ENCODE measurements at places on chromosomes 5 and 9.

GRCh38 chr9:113675475-113675941 is 200.6 kb upstream of the ZNF618 start:
- DNase-seq: no peak

GRCh38 chr5:24773261-24773660 is 128.5 kb upstream of the CDH10 start:
- no peak for DNase-seq

DNA sequence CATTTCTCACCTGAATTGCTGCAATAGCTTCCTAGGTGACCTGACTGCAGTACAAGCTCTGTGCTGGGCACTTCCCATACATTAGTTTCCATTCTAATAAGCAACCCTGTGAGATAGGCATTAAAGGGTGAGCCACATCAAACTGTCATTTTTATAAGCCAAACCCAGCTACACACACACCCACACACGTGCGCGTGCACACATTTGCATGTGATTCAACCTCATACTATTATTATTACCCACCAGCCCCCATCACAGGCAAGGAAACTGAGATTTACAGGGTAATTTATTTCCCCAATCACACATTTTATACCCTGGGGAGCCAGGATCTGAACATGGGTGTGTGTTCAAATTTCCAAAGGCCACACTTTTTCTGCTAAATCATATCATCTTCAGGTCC is 93.6 kb downstream of the TTLL11 start:
- no peak for DNase-seq

DNA sequence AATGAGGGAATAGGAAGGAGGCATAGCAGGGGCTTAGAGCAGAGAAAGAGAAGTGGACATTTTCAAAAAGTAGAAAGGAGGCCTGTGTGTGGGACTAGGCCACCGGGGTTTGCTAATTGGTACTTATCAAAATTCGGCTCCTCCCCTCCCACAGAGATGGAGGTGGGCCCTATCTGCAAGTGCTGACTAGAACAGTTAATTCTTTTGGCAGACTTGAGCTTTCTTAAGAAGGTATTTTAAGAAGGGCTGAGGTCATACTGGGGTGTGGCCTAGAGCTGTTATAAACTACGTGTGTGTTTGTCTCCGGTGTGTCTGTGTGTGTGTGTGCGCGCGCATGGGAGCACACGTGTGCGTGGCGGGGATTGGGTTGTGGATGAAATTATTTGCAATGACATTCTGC is 1086.5 kb downstream of the EFNA5 start:
- no peak for DNase-seq

DNA sequence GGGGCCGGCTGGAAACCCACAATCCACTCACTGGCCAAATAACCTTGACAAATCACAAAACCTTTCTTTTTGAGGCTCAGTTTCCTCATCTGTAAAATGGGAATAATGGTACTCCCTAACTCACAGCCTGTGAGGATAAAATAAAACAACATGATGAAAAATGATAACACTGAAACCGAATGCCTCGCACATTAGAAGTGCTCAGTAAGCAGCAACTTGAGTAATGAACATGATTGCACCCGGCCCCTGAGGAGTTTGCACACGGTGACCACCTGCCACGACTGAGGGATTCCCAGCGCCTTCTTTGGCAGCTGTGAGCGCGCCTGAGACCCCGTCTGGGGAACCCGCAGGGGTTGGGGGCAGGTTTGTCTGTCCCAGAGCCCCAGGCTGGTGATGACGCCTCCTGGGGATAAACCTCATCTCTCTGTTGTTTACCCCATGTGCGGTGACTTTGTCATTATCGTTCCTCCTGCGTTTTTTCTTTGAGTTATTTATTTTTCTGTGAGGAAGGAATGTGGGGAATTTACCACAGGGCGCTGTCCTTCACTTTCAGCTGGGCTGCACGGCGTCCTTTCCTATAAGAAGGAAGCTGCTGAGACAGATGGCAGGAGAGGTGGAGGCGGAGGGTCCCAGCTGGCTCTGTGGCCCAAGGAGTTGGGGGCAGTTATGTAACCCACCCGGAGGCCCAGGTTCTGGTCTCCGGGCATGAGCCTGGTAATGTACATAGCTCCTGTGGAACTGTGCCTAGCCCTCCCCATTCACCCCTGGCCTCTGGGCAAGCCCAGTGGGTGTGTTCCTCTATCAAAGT is 3.0 kb upstream of the SYNPO start:
- no peak for DNase-seq

GRCh38 chr5:95953021-95953702 is 8.5 kb downstream of the ELL2 start:
- no peak for DNase-seq

GRCh38 chr5:161286066-161286655 is 260.4 kb downstream of the GABRB2 start:
- DNase-seq: no peak

- DNase-seq: no peak
Observed at GRCh38 chr5:113005454-113005853, 28.9 kb downstream of the DCP2 start.

DNA sequence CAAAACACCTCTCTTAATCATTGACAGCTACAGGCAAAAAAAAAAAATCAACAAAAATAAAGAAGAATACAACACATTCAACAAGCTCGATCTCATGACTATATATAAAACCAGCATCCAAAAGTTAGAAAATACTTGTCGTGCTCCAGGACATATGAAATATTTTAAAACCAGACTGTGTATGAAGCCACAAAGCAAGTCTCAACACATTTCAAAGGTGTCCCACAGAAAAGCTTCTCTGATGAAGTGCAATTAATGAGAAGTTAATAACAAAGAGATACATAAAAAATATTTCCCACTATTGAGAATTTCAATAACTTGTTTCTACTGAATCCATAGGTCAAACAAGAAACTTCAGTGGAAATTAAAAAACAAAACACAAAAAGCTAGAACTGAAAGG is 178.7 kb downstream of the PLK2 start:
- no peak for DNase-seq

GRCh38 chr5:10194083-10194482 is 55.6 kb downstream of the ATPSCKMT start:
- no peak for DNase-seq

DNA sequence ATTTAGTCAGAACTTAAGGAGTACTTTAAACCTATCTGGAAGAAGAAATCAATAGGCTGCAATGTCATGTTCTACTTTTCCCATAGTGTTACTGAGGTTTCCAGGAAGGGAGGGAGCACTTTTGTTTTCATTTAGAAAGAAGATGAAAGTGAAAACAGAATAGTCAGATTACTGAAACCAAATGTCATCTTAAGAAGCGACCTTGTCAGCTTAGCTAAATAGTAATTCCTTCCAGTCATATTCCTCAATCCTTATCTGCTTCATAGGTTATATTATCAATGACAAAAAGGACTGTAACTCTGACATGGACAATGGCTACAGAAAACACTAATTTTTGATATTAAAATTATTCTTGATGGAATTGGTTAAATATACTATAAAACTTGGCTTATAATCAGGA is 27.7 kb downstream of the SAR1B start:
- no peak for DNase-seq

DNA sequence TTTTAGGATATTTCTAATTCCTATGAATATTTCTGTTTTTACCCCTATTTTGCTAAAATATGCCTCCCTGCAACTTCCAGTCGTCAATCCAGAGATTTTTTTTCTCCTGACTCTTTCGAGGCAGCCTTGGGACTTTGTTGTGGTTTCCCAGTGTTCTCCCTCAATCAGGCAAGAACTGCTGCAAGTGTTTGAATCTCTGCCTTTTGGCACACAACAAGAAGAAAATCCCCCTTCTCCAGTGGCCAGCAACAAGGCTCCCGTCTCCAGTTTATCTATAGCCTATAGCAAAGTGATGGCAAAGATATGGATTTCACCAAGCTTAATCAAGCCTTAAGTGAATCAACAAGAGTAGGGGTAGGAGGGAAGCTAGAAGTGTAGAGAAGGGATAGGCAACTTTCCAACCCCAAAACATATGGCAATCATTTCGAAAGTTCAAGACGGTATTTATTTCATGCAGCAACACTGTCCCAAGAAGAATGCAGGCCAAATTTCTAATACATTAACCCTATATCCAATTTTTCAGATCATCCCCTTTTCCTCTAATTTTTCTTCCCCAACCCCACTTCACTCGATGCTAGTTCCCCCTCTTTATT is 37.7 kb upstream of the PAPPA start:
- DNase-seq: no peak

- no peak for DNase-seq
Observed at GRCh38 chr5:173278172-173278571, 43.2 kb upstream of the NKX2-5 start.

GRCh38 chr9:120043448-120043847 is 536.5 kb downstream of the CDK5RAP2 start:
- DNase-seq: no peak

DNA sequence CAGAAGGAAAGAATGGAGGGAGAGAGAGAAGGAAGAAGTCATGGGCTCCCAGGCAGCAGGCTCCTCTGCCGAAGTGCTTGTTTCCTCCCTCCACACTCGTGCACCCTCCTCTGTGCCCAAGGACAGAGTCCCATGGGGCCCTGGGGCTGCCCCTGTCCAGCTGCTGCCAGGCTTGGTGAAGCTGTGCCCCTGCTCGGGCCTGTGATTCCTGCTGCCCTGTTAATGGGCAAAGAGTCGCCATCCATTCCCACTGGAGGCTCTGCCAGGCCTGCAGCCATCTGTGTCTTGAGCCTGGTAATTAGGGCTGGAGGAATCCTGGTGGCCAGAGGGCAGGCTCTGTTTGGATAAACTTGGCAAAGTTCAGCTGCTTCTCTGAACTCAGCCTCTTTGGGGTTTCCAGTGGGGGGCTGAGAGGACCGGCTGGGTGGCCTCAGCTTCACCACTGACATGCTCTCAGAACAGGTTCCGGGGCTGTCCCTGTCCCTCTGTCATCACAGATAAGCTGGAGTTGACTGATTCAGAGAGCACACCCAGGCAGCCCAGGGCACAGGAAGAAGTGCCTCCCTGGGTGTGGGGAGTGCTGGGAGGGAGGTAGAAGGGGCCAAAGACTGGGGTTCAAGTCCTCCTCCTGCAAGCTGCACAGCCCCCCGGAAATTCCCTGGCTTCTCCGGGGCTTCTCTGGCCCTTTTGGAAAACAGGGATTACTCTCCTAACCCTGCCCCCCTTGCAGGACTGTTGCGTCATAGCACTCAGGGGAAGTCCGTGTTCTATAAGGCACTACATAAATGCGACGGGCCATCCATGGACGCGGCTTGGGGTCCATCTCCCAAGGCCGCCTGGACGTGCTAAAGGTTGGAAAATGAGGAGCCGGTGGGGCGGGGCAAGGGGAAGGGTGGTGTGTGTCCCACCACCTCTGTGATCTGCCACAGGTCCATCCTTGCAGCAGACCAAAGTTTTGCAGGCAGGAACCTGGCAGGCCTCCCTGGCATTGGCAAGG is 154.8 kb downstream of the PAX5 start:
- DNase-seq: no peak

DNA sequence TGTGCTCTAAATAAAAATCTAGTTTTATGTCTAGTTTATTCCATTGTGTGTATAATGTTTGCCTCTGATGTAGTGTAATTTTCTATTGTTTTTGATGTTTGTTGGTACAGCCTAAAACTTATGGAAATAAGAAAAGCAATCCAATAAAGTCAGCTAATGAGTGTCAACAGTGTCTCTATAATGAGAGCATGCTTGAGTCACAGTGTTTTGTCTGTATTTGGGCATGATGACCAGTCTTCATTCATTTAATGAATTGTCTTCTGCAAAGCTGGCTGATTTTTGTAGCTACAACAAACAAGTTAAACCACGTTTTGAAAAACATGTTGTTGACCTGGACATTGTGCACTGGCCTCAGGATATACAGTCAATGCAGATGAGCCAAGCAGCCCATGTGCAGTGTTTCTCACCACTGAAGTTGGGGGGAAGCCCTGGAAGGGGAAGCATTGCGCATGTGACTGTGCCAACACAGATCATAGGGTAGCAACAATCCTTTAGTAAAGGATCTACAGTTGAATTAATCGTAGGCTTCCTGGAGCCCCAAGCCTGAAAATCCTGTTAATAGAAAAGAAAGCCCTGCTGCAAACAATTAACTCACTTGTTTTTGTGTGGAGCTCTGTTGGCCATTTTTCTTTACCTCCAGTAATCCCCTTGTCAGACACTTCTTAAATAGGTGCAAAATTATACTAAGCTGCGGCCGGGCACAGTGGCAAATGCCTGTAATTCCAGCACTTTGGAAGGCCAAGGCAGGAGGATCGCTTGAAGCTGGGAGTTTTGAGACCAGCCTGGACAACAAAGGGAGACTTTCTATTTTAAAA is 88.0 kb downstream of the INIP start:
- no peak for DNase-seq

DNA sequence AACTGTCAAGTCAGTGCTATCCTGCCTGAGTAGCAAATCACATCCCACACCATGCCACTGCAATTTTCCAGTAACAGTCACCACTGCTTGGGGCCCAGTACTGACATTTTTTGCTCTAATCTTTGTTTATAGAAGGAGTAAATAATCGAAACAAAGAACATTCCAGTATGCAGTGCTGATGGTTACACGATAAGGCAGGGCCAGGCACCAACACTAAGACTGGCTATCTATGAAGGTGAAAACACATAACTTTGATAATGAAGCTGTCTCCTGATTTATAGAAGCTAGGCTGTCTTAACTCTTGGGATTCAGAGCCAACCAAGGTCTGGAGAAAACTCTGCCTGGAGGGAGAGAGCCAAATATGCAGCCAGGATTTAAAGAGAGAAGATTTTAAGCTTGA is 365.3 kb downstream of the BNC2 start:
- no peak for DNase-seq
